ENCODE measurements at places on chromosomes 6 and 20.

DNA sequence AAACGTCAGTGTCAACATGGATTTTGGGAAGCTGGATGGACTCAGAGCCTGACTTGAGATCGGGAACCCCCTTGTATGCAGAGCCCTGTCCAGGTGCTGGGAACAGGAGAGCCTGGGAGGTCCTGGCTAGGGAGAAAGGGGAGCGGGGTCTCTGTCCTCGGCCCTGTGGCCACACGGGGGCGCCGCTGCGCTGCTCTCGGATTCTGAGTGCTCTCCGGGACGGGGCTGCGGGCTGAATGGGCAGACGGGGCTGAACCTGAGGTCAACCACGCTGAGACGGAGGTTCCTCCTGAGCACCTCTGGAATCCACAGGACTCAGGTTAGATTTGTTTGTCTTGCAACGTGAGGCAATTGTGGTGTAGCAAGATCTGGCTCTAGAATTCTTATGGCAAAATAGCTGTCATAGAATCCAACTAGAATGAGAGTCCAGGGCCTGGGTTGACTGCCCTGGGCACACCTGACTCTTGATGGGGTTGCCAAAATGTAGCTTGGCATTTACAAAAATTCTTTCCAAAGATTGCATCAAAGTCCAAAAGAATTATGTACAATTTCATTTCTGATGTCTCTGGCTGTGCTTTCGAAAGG, 20.6 kb upstream of the HLA-F start:
- peak; percentile 50 for DNase-seq

DNA sequence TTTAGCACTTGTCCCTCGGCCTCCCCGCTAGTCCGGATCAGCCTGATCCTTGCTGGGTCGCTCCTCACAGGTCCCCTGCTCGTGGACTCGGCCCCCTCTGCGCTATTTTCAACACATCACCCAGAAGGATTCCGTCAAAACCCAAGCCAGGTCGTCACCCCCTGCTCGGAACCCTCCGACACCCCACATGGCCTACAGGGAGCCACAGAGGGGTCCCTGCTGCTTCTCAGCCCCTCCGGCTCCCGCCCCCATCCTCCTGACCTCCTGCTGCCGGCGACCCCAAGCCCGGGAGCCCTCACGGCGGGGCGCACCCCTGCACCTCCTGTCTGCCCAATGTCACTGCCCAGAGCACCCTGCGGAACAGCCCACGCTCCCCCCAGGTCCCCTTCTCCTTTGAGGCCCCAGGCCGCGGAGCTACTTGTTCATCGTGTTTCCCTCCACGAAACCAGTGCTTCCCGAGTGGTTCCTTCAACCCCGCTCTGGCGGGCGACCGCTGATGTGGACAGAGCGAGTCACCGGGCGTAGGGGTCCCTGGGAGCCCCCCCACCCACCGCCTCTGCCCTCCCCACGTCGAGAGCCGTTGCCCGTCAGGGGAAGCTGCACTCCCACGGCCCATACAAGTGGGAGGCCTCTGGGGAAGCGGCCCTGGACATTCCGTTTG, 638 bp upstream of the MYL9 start:
- DNase-seq: no peak

DNA sequence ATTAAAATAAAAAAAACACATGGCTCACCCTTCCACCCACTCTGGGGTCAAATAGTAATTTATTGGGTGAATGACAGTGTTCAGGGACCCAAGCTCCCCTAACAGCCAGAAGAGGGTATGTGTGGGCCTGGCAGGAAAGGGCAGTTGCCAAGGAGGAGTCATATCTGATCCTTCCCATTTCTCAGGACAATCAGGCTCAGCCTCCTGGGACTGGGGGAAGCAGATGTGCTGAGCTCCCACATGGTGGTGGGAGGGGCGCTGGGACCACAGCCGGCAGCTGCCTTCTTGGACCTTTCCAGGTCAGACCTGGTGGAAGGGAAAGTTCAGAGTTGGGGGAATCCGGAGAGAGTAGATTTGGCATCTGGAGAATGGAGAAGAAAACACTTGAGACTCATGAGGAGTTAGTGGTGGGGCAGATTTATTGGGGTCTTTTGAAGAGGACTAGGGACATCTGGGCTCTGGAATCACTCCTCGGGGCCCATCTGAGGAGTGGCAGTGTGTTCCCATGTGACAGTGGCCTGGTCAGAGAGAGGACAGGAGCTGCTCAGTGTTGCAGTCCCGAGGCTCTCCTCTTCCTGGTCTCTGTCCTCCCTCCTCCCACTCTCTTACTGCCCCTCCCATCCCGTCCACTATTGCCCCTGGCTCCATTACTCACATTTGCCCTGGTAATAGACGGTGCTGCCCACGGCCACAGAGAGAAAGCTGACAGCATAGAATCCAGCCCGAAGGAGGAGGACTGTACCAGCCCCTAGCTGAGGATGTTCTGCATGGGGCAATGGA, 3.0 kb downstream of the LST1 start:
- no peak for DNase-seq

DNA sequence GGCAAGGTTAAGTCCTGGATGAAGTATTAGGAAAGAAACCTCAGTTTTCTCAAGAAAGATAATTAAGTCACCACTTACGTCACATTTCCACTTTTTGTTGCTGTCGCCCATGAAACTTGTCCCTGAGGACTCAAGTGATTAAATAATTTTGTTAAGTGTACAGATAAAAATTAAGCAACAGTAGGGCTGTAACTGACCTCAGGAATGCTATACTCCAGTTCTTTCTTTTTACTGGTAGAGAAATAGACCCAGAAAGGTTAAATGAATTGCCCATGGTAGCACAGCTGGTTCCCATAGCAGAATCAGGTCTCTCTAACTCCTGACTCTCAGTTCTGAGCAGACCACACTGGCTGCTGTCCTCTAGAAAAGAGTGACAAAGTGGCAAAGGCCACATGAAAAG, 54.5 kb downstream of the CLIC5 start:
- no peak for DNase-seq

DNA sequence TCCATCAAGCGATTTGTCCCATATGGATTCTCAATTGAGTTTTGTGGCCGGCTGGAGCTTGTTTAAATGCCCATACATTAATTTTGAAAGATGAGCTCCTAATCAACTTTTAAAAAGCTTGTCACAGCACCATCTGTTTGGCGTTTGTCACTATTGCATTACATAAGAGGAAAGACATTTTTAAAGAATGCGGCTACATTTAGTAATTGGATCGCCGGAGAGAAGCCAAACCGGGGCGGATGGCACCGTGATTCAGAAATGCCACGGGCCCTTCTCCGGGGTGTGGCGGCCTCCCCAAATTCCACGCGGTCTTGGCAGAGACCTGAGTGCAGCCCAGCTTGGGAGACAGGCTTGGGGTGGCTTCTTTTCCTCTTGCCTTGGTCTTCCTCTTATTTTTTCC, 67.7 kb upstream of the ZNFX1 start:
- no peak for DNase-seq

GRCh38 chr6:117553142-117553541, 49.2 kb downstream of the GOPC start:
- no peak for DNase-seq

- DNase-seq: no peak
Measured at GRCh38 chr6:170209354-170210025, 81.4 kb downstream of the DLL1 start.

DNA sequence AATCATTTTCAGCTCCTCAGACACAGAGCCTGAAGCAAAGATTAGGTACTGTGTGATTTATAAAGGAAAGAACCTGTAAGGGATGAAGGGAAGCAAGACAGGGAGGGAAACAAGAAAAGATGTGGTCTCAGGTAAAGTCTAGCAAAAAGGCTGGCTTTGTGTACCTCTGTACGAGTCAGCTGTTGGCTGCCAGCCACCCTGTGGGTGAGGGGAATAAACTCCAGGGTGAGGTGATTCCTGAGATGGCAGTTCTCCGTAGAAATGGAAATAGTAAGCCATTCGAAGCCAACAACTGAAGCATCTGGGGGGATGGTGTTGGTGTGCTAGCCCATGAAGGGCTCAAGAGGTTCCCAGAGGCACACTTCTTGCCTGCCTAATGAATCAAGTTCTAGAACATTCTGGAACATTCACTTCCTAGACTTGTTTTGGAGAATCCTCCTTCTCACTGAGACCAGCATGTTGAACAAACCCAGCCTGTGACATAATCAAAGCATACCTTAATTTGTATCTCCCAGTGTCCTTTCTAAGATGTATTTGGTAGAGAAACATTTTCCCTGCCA, 10.6 kb upstream of the TTPAL start:
- DNase-seq: no peak

DNA sequence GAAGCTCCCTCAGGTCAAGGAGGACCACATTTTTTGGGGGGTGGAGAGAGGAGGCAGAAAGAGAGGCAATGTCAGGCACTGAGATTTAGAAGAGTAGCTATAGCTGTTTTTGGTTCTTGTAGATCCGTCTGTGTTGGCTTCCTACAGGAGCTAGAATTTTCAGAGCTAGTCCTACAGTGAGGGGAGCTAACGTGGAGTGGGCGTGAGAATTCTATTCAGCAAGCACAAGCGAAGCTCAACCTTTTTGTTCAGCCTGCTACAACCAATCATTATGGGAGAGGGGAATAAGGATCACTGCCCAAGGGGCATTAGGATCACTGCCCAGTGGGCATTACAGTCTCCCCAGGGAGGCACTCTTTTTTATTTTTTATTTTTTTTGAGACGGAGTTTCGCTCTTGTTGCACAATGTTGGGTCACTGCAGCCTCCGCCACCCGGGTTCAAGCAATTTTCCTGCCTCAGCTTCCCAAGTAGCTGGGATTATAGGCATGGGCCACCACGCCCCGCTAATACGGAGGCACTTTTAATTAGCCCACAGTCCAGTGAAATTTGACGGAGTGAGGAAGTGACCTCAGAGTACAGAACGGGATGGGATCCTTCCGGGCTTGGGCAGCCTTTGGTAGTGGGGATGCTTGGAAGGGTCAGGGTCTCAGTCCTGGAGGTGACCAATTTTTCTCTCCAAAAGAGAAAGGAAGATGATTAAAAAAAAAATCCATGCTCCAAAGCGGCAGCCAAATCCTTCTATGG, 1.1 kb upstream of the PANK2 start:
- DNase-seq: no peak

DNA sequence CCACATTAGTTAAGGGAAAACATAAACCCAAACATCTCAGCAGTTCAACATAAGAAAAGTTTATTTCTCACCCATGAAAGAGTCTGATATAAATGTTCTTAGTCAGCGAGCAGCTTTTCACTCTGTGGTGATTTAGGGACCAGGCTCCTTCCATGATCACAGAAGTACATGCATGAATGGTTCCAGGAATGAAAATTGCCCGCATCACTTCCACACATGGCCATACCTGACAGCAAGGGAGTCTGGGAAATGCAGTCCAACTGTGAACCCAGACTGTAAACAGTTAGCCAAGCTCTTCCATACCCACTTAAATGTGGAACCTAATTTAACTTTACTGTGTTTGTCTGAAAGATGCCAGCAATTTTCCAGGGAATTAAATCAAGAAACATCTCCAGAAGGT, 353.9 kb downstream of the HACE1 start:
- DNase-seq: no peak

DNA sequence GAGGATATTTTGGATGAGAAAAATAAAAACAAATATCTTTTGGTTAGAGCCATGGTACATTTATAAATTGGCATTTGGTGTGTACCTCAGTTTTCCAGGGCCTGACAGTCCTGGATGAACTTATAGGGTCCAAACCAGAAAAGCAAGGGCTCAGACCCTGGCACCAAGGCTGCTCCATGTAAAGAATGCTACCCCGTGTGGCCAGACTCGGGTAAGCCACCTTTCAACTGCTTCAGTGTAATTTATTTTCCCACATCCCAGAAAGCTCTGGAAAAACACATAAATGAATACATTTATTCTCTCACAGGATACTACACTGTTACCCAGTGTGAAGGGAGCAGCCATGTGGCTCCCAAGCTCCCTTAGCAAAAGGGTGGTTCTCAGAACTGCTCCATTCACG, 13.8 kb downstream of the MRPL14 start:
- DNase-seq: no peak

GRCh38 chr6:90435207-90435899, 138.7 kb upstream of the BACH2 start:
- DNase-seq: no peak

GRCh38 chr6:36127462-36128016, 2.8 kb upstream of the MAPK13 start:
- DNase-seq: no peak

- no peak for DNase-seq
Measured at GRCh38 chr20:63702751-63703470, 4.9 kb downstream of the ARFRP1 start.

DNA sequence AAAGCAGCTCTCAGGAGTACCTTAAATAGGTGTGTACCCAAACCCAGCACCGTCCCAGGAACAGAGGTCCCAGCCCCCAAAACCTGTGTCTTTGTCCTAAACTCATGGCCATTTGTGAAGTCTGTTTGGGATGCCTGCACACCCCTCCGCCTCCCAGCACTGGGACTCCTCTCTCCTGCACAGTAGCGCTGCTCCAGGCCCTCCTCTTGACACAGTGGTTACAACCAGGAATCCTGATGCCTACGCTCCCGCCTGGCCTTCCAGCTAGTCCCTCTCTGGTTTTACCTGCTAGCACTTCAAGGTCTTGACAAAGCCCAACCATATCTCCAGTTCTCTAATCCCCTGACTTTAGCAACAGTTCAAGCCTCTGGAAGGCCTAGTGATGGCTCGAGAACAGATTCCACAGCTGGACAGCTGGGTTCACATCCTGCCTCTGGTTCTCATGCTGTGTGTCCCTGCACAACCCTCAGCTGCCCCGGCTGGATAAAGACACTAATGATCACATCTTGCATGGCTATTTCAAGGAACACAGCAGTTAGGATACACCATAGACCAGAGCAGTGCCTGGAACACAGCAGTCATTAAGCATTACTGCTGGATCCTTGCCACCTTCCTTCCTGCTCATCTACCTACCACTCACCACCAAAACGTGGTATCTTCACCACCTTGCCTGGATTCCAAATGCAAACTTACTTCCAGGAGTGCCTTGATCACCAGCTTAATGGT, 5.6 kb downstream of the PSMA7 start:
- no peak for DNase-seq

GRCh38 chr6:142732790-142733189, 212.2 kb downstream of the HIVEP2 start:
- DNase-seq: no peak

DNA sequence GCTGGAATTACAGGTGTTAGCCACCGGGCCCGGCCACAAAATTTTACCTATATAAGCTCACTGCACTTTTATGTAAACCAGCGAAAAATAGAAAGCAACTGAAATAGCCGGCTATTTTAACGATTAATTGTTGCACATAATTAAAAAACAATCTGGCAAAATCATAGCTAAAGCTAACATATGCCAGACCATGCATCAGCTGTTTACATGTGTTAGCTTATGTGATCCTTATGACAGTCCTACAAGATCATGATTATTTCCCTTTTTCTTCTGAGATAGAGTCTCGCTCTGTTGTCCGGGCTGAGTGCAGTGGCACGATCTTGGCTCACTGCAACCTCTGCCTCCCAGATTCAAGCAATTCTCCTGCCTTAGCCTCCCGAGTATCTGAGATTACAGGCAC, 157.0 kb downstream of the ZFP64 start:
- no peak for DNase-seq

- no peak for DNase-seq
Measured at GRCh38 chr6:110662490-110663211, 152.6 kb downstream of the CDK19 start.

DNA sequence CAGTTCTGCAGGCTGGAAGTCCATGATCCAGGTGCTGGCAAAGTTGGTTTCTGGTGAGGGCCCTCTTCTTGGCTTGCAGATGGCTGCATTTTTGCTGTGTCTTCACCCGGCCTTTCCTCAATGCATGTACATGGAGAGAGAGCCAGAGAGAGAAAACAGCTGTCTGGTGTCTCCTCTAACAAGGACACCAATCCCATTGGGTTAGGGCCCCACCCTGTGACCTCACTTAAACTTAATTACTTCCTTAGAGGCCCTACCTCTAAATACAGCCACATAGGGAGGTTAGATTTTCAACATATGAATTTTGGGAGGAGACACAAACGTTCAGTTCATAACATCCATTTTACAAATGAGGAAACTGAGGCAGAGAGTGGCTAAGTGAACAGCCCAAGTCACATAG, 202.4 kb downstream of the ZMYND8 start:
- no peak for DNase-seq
